ENCODE measurements at places on chromosomes 5 and 9. TPM values are rescaled to one million over a fixed set of nuclear protein-coding genes. Genes with fewer than 3 reads are reported as not detected.

Gene FSTL4
- total RNA-seq, result 4.2 TPM

Gene FAM153A
- total RNA-seq, result not detected

Gene PAPPA
- total RNA-seq, result not detected

Gene PCDHA4
- 1.5 TPM for total RNA-seq

Gene GFM2
- total RNA-seq, result 36.8 TPM

Gene SMIM33
- not detected for total RNA-seq

Gene LHX3
- total RNA-seq, result not detected

Gene NXNL2
- total RNA-seq, result 0.66 TPM

Gene CDKN2B-AS1
- 2.0 TPM for total RNA-seq

Gene FGD3
- 6.3 TPM for total RNA-seq

Gene ADRB2
- 42.1 TPM for total RNA-seq

Gene NUDT12
- 9.2 TPM for total RNA-seq

Gene CLTA
- total RNA-seq, result 259 TPM

Gene COL5A1
- total RNA-seq, result 15.4 TPM

Gene ANKRD34B
- not detected for total RNA-seq

Gene DOCK8
- 1.9 TPM for total RNA-seq

Gene KCTD16
- not detected for total RNA-seq

Gene CRHBP
- total RNA-seq, result not detected

Gene FSD1L
- total RNA-seq, result 1.7 TPM
